Hematopoietic multipotent progenitor cell treated with erythropoietin and hydrocortisone succinate and interleukin-3 and kit ligand, for 6 days (in vitro differentiated cells): ENCODE measurements at places on chromosomes 11 and 22.

DNA sequence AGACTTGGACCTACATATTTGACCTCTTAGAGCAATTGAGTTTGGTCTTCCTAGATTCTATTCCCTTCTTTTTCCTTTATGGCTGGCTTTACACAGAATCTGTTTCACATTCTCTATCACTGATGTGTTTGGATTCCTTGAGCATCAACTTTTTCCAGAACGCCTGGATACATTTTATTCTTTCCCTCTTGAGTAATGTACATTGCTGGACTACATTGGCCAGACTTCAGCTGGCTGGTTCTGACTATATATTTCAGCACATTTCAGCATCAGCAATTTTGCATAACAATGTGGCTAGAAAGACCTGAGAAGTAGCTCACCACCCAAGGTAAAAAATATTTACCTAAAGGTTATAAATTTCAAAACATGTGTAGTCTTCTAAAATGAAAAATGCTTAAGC is 2198.2 kb upstream of the RAG2 start:
- no peak for DNase-seq

GRCh38 chr11:132714859-132715440 is 817.4 kb downstream of the OPCML start:
- DNase-seq: no peak

DNA sequence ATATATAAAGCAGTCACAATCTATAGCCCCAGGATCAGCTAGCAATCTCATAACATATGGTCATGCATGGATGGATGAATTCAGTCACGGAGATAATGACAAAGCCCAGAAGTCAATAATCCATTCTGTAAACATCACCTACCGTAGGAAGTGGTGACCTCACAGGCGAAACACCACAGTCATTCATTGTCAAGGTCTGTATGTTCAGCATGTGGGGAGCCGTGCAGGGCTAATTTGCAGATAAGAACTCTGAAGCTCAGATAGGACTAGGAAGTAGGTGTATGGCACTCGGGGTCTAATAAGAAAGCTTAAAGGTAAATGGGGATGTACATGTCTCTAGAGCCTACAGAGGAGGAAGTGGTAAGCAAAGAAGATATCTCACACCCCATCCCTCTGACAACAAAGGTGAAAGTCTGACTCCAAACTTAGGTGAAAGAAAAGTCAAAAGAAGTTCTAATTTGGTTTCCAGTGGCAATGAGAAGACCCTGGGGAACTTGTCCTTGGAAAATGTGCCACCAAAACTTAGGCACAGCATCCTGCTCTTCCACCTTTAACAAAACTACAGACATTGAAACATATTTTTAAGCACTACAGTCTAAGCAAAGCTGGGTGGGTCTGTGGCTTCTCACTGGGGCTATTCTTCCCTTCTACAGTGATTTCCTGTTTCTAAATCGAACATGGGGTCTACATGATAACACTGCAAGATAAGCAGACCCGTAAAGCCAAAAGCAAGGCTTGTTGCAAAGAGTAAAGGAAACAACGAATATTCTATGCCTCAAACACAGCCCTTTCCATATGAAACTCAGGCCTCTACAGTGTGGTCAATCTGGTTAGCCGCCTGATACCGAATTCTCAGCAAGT is 5.2 kb downstream of the CRTAM start:
- DNase-seq: no peak

GRCh38 chr11:120511116-120511819 is at the start of gene GRIK4:
GRIK4 (plus strand) TSS chr11:120511748; CDS start chr11:120660319, 148,571 bp downstream.
- peak; percentile 86 for DNase-seq

DNA sequence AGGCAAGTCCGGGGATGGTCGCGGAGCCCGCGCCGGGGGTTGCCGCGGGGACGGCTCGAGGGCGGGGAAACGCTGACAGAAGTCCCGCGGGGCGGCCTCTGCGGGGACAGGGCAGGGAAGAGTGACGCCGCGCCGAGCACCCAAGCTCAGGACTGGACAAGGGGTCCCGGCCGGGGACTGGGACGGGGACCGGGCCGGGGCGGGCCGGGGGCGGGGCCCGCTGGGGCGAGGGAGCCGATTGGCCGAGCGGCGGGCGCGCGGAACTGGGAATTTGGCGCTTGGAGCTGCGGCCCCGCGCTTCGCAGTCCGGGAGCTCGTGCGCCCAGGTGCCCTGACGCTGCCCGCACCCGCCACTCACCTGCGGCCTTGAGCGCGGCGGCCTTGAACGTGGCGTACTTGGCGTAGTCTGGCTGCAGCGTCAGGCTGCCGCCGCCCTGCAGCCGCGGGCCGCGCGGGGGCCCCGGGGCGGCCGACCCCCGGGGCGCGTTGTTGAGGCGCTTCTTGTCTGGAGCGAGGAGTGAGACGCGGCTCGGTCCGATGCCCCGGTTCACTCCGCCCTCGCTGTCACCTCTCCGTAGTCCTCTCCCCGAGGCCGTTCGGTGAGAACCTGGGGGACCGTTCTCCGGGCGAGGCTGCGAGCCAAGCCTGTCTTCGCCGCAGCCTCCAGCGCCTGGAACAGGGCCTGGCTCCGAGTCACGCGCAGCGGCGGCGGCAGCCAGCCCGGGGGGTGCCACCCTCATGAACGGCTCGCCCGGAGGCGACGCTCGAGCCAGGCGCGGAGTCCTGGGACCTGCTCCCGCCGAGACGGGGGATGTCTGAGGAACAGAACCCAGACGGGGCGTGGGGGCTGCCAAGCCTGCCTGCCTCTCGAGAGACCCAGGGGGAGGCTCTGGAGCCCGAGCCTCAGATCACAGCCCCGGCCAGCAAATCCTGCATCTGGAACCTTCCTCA is 4.5 kb downstream of the SHISA8 start:
- DNase-seq: peak; percentile 66

DNA sequence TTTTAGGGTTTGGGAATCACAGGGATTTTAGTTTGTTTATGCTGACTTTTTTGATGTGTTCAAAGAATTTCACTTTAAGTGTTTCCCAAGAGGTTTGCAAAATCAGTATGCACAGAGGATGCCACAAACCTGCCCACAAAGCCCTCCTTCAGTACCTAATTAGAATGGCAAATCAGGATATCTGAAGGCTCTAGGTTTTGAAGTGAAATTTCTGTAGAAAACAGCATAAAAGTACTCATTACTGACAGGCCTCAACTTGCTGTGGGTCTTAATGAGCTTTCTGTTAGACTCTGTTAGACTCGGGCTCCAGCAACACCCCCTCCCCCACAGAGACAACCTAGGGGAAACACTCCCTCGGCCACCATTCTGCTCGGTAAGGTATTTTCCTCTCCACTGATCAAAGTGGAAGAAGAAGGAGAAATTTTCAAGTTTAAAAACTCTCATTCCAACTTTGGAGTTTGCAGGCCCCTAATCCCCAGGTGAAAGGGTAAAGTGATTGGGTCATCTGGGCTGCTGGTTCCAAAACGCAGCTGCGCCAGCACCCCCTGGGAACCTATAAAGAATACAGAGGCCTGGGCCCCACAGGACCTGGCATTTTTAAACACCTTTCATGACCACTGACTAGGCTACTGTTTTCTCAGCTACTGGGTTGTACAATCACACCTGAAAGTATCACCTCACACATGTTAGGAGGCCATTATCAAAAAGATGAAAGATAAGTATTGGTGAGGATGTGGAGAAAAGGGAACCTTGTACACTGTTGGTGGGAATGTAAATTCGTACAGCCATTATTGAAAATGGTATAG is 67.5 kb downstream of the PLEKHA7 start:
- no peak for DNase-seq

DNA sequence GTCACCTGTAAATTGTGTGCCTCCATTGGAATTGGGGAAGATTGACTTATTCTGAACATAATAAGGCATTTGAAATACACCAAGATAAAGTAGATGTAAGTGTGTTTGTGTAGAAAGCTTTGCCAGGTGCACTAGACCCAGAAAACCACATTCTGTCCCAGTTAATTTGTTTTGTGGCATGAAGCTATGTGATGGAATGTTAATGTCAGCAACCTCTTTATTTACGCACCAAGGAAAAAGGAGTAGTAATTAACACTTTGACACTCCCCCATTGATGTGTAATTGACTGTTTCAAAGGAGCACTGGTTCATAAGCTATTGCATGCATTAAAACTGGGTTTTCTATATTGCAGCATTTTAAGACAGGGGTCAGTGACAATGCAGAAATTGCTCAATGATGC is 14.3 kb downstream of the EIF3M start:
- no peak for DNase-seq
